Fibroblast of lung (primary cell): ENCODE measurements at places on chromosomes 7 and 10.

GRCh38 chr10:13862546-13863233, 275.9 kb downstream of the PRPF18 start:
- no peak for DNase-seq

- no peak for DNase-seq
Observed at GRCh38 chr7:46566097-46566774, 645.2 kb upstream of the IGFBP3 start.

GRCh38 chr7:13169356-13169755, 481.9 kb downstream of the ARL4A start:
- no peak for DNase-seq

GRCh38 chr10:101031796-101032636, 982 bp downstream of the SFXN3 start:
- peak; percentile 67 for DNase-seq

GRCh38 chr7:48084727-48085432, 4.2 kb upstream of the UPP1 start:
- DNase-seq = peak; percentile 99

DNA sequence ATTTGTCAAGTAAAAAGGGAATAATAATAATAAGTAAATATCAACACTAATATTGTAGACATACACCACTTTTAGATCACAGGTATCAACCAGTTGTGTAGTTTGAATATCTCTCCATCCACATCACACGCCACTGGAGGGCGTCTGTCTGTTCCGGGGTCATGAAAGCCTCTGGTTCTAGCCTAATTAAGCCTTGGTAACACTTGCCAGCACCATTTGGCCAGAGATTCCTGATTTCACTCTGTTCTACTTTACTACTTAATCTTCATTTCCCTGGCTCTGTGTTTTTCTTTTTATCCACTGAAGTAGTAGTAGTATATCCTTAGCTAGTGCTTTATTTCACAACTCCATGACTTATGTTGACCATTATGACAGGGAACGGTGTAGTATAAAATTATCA, 285.6 kb upstream of the POM121L12 start:
- DNase-seq = no peak

GRCh38 chr7:25395976-25396375, 167.7 kb upstream of the NPVF start:
- no peak for DNase-seq

GRCh38 chr10:71388583-71389310, 8.0 kb upstream of the CDH23 start:
- no peak for DNase-seq

- DNase-seq = no peak
Observed at GRCh38 chr10:129417870-129418269, 49.2 kb upstream of the MGMT start.

GRCh38 chr10:65550761-65551160, 1375.1 kb upstream of the LRRTM3 start:
- no peak for DNase-seq

DNA sequence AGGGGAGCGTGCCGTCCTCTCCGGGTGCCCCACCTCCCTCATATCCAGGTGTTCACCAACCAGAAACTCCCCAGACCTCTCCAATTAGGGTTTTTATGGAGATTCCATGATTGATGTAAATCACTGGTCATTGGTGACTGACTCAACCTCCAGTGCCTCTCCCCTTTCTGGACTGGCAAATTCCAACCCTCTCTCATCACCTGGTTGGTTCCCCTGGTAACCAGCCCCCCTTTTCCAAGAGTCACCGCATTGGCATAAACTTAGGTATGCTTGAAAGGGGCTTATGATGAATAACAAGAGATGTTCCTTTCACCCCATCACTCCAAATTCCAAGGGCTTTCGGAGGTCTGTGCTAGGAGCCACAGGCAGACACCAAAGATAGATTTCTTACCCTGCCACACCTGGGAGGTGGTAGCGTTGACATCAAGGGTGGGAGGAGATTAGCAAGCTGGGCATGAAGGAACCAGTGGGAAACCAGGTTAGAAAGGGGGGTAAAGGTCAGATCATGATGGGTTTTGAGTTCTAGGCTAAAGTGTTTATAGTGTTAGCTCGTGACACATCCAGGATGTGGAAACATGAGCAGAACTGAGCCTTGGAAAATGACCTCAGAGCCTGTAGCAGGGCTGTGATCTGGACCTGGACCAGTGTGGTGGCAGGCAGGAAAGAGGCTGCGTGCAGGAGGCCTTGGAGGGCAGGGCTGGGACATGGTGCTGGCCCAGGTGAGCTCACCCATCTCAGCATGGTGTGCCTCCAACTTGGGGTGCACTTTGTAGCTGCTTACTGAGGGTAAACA, 45.1 kb downstream of the CAMK1D start:
- no peak for DNase-seq

- no peak for DNase-seq
Observed at GRCh38 chr7:131890176-131890575, 333.7 kb upstream of the PODXL start.

DNA sequence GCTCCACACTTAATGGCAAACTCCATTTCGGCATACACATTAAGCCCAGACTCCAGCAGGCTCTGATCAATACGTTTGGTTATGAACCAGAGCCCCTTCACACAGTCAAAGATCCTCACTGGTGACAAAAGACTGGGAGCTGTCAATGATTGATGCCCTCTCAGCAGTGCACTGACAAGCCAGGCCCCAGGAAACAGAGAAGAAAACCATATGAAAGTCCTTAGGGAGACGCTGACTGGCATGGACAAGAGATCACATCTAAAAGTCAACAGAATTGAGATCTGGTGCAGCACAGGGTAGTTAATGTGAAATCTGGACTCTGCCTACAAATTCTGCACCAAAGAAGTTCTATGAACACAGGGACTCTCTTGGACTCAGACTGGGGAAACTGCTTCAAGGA, 600.9 kb upstream of the NRP1 start:
- DNase-seq = no peak

DNA sequence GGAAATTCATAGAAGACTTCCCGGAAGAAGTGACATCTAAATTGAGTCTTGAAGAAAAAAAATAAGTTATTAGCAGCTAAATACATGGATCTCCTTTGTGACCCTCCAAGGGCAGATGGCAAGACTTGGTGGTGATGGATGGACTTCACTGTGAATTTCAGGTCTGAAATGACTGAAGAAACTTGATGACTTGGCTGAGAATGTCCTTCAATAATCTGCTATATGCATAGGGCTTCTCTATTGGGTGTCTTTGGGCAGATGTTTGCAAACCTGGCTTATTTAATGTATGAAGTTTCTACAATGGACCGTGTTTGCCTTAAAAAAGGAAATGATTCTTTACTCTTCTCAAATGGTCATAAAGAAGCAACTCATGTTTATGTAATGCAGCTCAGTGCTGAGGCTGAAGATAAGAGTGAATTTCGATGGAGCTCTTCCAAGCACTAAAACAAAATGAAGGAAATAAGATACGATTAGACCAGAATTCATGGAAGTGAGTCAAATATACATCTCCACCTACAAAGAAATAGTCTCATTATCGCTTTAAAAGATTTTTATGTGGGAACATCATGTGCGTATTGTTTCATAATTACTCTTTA, 116.6 kb upstream of the WDR11 start:
- peak; percentile 19 for DNase-seq

- peak; percentile 76 for DNase-seq
Observed at GRCh38 chr7:232410-233248, 40.3 kb downstream of the FAM20C start.

GRCh38 chr7:99326408-99326782, 697 bp downstream of the ARPC1A start:
- DNase-seq = no peak

GRCh38 chr7:95871075-95871848, 98.9 kb downstream of the DYNC1I1 start:
- peak; percentile 65 for DNase-seq

GRCh38 chr10:62826273-62826672, 10.1 kb upstream of the EGR2 start:
- DNase-seq = no peak

GRCh38 chr10:4069491-4069890, 284.5 kb upstream of the KLF6 start:
- DNase-seq = peak; percentile 84

GRCh38 chr7:103432712-103433111, 13.3 kb downstream of the SLC26A5 start:
- no peak for DNase-seq

DNA sequence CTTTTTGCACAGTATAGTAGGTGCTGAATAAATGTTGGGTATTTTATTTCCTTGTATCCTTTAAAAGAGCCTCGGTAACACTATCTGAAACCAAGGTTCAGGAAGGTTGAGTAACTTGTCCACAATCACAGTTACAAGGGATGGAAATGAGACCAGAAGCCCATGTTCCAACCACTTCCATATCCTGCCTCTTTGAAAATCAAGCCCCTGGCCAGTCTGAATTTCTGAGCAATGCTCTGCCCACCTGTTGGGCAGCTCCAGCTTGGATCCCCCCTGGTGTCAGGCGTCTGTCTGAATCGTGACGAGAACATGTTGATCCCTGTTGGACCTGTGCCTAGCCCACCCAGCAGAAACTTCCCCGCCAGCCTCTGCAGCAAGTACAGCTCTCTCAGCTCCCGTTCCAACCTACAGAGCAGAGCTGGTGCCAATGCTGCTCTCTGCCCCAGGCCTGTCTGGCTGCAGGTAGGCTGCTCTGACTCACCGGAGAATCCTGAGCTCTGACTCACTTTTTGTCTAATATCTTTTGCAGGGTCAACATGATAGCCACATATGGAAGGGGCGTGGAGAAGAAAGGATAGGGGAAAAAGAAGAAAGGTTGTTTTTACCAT, 595.5 kb downstream of the INHBA start:
- DNase-seq = no peak

GRCh38 chr10:10797513-10797912, 220.2 kb upstream of the CELF2 start:
- no peak for DNase-seq

GRCh38 chr10:128017822-128018221, 108.4 kb downstream of the MKI67 start:
- no peak for DNase-seq

DNA sequence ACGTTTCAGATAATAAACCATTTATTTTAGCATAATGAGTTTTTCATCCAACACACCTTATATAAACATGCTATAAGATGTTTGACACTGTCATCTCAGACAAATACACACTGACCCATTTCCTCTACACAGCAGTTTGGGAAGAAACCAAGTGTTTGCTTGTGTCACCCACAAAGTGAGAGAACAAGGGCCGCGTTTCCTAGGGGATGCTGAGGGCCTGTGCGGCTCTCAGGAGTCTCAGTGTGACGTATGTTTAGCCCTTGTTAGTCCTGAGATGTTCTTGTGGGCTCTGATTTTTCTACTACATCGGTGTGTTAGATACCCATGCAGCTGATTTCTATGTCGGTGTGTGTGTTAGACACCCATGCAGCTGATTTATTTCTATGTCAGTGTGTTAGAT, 266.3 kb downstream of the DIP2C start:
- DNase-seq = no peak

DNA sequence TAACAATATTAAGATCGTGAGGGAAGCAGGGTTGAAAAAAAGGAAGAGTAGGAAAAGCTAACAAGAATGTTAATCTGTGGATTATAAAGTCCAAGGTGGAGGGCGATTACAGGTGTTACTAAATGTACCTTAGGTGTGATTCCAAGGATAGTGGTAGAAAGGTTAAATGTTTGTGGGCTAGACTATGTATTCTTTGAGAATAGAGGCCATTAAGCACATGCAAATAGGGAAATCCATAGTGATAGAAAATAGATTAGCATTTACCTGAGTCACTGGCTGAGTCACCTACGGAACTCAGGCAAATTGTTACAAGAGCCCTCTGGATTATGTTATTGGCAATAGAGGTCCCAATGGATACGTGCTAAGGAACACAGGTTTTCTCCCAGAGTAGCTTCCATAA, 9.0 kb downstream of the MGAM2 start:
- DNase-seq = no peak

DNA sequence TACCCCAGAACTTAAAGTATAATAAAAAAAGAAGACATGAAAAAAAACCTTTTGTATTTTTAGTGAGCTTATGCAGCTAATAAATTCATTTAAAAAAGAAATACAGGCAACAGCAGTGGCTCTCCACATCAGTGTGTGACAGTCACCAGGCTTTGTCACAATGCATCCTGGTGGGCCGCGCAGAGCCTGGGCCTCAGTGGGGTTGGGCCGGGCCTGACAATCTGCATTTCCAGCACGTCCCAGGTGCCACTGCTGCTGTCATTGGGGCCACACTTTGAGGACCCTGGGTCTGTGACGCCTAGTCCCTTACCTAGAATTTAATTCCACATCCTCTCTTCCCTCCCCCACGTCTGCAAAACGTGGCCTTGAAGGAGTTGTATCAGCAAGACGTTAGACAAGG, 284.5 kb downstream of the ADARB2 start:
- DNase-seq = no peak

- no peak for DNase-seq
Observed at GRCh38 chr10:100847440-100847839, 65.3 kb upstream of the SLF2 start.

GRCh38 chr7:75024922-75025321, 48.7 kb downstream of the RCC1L start:
- DNase-seq = no peak

DNA sequence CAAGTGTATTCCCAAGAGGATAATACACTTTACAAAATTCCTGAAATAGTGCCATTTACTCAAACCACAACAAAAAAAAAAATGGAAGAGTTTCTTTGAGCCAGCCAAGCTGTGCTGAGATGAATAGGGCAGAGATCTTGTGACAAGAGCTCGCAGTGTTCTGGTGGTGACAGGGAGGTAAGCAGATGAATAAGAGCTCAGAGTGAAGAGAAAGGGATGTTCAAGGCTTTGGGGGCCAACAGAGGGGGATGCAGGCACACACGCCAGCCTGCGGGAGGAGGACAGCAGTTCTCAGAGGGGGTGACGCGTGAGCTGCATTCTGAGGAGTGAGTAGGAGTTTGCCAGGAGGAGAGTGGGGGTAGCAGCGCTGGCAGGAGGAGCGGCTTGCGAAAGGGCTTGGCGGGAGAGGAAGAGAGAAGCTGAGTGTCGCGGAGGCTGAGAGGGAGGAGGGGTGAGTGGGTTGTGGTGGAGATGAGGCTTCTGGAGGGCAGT, 194.4 kb upstream of the IMMP2L start:
- DNase-seq = peak; percentile 87
